ENCODE measurements at places on chromosomes 1 and 21.

GRCh38 chr1:195481293-195481692, 1126.9 kb downstream of the KCNT2 start:
- no peak for DNase-seq

DNA sequence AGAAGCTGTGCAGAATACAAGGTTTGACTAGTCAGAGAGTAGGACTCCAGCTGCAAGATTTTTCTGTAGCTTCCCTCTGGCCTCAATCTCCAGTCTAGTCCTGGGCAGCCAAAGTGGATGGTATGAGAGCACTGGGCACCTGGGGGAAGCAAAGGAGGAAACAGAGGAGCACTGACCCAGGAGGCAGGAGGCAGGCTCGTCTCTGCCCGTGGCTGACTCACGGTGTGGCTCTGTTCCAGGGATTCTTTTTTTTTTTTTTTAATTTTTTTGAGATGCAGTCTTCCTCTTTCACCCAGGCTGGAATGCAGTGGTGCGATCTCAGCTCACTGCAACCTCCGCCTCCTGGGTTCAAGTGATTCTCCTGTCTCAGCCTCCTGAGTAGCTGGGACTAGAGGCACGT, 4.1 kb upstream of the NPPB start:
- no peak for DNase-seq

DNA sequence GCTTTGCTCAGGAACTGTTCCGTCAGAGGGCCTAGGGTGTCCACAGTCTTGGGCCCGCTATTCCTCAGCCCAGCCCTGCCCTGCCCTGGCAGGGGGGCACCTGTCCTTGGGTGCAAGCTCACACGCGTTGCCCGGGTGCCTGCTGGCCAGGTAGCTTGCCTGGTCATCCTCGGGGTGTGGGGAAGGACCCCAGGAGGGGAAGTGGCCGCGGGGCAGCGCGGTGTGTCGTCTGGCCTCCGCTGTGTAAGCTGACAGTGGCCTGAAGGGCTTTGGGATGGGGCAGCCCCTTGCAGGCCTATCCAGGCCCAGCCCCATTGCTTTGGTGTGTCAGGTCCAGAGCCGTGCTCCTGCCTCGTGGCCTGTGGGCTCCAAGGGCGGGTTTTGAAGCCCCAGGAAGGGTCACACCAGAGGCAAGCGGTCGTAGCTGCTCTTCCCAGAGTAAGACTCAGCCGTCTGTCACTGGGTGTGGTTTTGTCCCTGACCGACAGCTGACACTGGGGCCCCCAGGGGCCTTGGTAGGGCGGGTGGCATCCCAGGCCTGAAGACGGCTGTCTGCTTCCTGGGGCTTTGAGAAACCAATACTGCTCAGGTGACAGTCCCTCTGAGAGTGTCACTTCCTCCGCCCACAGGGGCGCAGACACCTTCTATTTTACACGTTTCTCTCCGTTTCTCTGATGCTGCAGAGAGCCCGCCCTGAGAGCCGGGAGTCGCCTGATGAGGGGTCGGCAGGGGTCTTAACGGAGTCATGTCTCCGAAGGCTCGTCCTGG, 72.1 kb downstream of the SKI start:
- no peak for DNase-seq

GRCh38 chr21:19950347-19950746, 1047.9 kb upstream of the NCAM2 start:
- DNase-seq = no peak

DNA sequence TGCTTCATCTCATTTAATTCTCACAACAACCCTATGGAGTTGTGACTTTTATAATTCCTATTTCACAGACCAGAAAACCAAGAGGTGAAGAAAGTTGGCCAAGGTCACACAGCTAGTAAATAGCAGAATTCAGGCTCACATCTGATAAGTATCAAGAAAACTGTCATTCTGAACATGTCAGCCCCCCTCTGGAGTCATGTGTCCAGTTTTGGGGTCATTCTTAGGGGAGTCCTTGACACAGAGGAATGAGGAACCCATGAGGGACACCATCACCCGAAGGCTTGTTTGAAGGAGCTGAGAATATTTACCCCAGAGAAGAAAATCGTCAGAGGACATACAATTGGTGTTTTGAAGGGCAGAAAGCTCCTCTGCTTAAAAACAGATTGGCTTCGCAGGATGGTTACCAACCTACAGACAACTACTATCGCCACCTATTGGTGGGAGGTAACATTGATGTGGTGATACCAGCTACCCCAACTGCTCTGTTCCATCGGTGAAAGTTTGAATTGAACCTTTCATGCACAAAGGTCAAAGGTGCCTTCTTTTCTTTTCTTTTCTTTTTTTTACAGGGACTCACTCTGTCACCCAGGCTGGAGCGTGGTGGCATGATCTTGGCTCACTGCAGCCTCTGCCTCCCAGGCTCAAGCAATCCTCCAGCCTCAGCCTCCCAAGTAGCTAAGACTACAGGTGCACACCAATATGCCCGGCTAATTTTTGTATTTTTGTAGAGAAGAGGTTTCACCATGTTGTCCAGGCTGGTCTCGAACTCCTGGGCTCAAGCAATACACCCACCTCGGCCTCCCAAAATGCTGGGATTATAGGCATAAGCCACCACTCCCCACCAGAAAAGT, 31.3 kb downstream of the NCMAP start:
- no peak for DNase-seq

GRCh38 chr1:8419172-8419571, 101.3 kb downstream of the SLC45A1 start:
- no peak for DNase-seq

- DNase-seq = no peak
Measured at GRCh38 chr1:41768583-41768982, 150.1 kb downstream of the HIVEP3 start.
